Thymus (tissue), 14 donors: ENCODE measurements at places on chromosomes 3 and 15.

GRCh38 chr3:177590826-177591225, 393.5 kb upstream of the TBL1XR1 start:
- DNase-seq, result no peak

DNA sequence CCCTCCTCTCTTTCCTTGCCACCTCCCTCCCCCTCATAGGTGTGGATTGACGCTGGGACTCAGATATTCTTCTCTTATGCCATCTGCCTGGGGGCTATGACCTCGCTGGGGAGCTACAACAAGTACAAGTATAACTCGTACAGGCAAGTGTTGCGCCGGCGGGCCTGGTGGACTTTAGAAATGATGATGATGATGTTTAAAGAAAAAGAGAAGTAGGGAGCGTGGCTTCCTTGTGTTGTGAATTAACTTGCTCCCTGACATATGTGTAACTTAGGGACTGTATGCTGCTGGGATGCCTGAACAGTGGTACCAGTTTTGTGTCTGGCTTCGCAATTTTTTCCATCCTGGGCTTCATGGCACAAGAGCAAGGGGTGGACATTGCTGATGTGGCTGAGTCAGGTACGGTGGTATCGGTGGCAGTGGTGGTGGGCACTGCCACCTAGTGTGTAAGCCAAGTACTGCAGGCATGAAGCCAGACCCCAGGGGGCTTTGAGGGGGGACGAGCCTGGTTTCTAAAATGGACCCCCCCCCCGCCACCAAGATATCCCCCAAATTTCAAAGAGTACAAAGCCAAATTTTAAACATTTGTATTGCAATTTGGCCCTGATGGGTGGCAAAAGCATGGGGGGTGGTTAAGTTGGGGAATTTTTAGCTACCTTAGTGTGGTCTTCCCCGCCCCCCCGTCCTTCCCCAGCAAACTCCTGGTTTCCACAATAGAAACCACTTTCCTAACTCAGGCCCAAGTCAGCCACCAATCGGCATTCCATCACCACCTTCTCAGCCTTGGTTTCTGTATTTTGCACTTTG, 65.6 kb downstream of the SLC6A6 start:
- DNase-seq, result no peak

DNA sequence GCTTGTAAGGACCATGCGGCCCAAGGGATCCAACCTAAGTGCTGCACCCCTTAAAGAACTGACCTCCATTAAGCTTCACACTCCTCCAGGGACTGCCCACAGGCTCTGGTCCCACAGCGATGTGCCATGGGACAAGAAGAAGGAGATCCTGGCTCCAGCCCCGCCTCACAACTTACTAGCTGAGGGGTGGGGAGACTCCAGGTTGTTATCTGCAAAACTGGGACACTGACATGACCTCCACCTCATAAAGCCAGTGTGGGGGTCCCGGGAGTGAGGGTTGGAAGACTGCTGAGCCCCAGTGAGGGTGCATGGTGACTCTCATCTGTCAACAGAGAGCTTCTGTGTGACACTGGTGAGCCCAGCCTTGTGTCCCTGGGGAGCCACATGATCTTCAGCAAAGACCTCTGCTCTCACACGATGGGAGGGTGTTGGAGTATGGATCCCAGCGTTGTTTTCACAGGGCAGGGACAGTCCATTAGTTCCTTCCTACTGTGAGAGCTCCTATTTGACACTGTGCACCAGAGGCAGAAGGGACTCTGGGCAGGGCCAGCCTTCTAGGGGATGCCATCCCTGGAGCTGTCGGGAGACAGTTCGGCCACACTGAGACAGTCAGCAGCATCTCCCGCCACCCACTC, 26.7 kb downstream of the EAF1 start:
- DNase-seq, result no peak

GRCh38 chr3:24505691-24506550, 11.3 kb upstream of the THRB start:
- DNase-seq, result no peak

- DNase-seq, result no peak
These were observed 21.9 kb downstream of the KLHL6 start for GRCh38 chr3:183533412-183534132.

DNA sequence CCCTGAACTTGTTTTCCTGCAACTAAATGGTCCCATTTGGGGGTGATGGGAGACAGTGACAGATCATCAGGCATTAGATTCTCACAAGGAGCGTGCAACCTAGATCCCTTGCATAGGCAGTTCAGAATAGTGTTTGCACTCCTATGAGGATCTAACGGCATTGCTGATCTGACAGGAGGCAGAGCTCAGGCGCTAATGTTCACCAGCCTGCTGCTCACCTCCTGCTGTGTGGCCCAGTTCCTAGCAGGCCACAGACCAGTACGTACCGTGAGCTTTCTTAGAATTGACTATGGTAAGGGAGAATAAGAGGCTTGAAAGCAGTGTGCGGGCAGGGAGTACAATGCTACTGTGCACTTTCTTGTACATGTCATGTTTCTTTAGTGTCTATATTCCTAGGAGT, 17.6 kb upstream of the PLA2G4E start:
- no peak for DNase-seq
